ENCODE measurements at places on chromosomes 11 and 22. TPM values are rescaled to one million over a fixed set of nuclear protein-coding genes. Genes with fewer than 3 reads are reported as not detected.

MRPL48 gene
- total RNA-seq = 40.6 TPM

- H3K36me3 ChIP-seq = peaks cover 11% of the 10 kb centered on the region
- no peaks in the 10 kb centered on the region for H3K27me3 ChIP-seq
- no peak for DNase-seq
- H3K4me1 ChIP-seq = no peaks in the 10 kb centered on the region
- H3K4me3 ChIP-seq = no peak overlapping the region
Observed at GRCh38 chr11:73478737-73479347, 102.6 kb downstream of the RELT start.

DNA sequence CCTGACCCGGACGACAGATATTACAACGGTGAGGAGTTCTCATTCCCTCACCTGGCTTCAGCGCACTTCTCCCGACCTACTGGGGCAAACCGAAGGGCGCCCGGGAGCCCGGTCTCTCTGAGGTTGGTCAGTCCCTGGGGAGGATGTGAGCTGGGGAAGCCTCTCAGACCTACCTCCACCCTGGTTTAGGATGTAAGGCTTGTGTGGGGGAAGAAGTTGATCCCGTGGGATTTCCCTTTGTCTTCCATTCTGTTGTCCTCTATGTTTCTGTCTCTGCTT lies 12.3 kb downstream of the ROBO3 start:
- H3K36me3 ChIP-seq = peaks cover 2% of the 10 kb centered on the region
- H3K4me3 ChIP-seq = peak overlapping the region; percentile 85
- H3K27me3 ChIP-seq = peaks cover 58% of the 10 kb centered on the region
- H3K4me1 ChIP-seq = peaks cover 18% of the 10 kb centered on the region

GRCh38 chr11:45021001-45021400 lies 70.3 kb upstream of the TP53I11 start:
- H3K4me1 ChIP-seq = peaks cover 34% of the 10 kb centered on the region
- H3K4me3 ChIP-seq = no peak overlapping the region
- DNase-seq = no peak
- H3K27ac ChIP-seq = no peak overlapping the region

TSPAN18 gene
- 2.8 TPM for total RNA-seq

DNA sequence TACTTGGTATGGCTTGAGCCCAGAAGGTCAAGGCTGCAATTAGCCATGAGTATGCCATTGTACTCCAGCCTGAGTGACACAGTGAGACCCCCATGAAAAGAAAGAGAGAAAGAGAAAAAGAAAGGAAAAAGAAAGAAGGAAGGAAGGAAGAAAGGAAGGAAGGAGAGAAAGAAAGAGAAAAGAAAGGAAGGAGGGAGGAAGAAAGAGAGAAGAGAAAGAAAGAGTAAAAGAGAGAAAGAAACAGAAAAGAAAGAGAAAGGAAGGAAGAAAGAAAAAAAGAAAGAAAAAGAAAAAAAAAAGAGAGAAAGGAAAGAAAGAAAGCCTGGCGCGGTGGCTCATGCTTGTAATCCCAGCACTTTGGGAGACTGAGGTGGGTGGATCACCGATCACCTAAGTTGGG lies 77.5 kb downstream of the CSTPP1 start:
- H3K36me3 ChIP-seq = peaks cover 2% of the 10 kb centered on the region
- H3K4me1 ChIP-seq = peaks cover 3% of the 10 kb centered on the region
- no peaks in the 10 kb centered on the region for H3K27me3 ChIP-seq
- no peak for DNase-seq

- no peak overlapping the region for H3K27ac ChIP-seq
- H3K4me1 ChIP-seq = peaks cover 30% of the 10 kb centered on the region
- H3K36me3 ChIP-seq = peaks cover 78% of the 10 kb centered on the region
- no peak overlapping the region for H3K4me3 ChIP-seq
Observed at GRCh38 chr11:121520243-121521144, 67.7 kb upstream of the SORL1-AS1 start.

LDLRAD3 gene
- total RNA-seq = not detected

- peaks cover 18% of the 10 kb centered on the region for H3K36me3 ChIP-seq
- H3K4me3 ChIP-seq = peak overlapping the region; percentile 96
- peaks cover 48% of the 10 kb centered on the region for H3K4me1 ChIP-seq
- H3K27me3 ChIP-seq = no peaks in the 10 kb centered on the region
- no peak for DNase-seq
- peak overlapping the region; percentile 95 for H3K27ac ChIP-seq
Observed at GRCh38 chr11:2991452-2992233, 486 bp downstream of the NAP1L4 start.

DNA sequence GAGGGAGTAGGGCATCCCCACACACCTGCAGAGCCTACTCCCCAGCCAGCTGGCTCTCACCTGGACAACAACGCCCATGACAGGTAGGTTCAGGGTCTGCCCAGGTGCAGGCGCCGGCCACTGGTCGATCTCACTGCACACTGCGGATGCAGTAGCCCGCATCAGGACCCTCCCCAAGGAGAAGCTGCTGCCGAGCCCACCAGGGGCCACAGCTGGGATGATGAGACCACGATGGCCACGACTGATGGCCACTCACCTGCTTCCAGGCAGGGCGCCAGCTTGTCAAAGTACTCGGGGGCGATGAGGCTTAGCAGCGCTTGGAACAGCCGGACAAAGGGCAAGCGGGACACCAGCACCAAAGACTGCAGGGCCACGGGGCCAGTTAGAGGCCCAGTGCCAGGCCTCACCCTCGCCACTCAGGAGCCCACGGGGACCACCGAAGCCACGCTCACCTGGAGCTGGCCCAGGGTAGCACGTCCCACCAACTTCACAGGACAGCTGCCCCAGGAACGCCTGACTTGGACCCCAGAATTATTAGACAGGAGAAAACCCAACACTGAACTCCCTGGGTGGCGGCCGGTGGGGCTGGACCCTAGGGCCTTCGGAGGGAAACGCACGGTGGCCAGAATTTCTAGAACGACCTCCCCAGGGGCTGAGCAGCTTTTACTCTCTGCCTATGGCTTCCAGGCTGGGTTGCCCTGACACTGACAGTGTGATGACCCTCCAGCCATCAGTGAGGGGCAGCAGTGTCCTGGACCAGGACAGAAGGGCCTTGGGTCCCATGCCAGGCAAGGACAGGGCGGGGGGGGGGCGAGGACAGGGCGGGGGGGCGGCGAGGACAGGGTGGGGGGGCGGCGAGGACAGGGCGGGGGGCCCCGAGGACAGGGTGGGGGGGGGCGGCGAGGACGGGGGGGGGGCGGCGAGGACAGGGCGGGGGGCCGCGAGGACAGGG lies 8.9 kb upstream of the PLXNB2 start:
- no peaks in the 10 kb centered on the region for H3K27me3 ChIP-seq
- H3K4me3 ChIP-seq = no peak overlapping the region
- no peaks in the 10 kb centered on the region for H3K36me3 ChIP-seq

DNA sequence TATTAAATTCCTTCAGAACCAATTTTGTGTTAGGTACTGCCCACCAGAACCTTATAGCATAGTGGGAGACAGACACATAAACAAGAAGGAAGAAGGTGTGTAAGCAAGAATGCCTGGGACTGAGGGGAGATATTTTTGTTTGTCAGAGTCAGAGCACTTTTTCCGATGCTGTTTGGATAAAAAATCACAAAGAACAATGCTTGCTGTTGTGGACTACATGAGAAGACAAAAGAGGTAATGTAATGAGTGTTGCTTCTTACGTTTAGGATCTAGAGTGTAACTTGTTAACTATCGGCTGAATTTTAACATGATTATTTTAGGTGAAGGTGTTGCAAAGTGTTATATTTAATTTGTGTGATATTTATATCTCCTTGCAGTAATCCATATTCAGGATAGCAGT lies 84.9 kb downstream of the ATM start:
- H3K36me3 ChIP-seq = peaks cover 76% of the 10 kb centered on the region
- H3K27me3 ChIP-seq = no peaks in the 10 kb centered on the region
- H3K27ac ChIP-seq = no peak overlapping the region
- no peak overlapping the region for H3K4me3 ChIP-seq

DNA sequence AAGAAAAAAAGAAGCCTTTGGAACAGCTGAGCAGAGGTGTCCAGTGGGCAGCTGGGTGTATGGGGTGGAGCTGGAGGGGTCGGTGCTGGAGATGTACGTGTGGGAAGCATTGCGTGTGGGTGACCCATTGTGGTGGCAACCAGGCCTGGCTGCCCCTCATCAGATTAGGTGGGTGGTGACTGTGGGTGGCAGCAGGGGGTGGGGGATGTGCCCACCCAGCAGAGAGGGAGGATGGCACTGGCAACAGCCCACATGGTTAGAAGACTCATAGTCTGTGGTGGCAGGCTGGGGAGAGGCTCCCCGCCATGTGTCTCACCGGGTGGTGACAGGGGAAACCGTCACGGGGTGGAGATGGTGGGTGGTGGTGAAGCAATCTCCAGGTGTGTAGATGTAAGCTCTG lies 27.6 kb downstream of the TP53I11 start:
- peaks cover 2% of the 10 kb centered on the region for H3K27me3 ChIP-seq
- no peaks in the 10 kb centered on the region for H3K36me3 ChIP-seq
- H3K4me1 ChIP-seq = peaks cover 3% of the 10 kb centered on the region
- no peak overlapping the region for H3K27ac ChIP-seq

NPAT gene
- total RNA-seq = 38.1 TPM

GRCh38 chr22:48257685-48258055 lies 1495.2 kb downstream of the TBC1D22A start:
- no peak overlapping the region for H3K27ac ChIP-seq
- H3K36me3 ChIP-seq = no peaks in the 10 kb centered on the region
- peaks cover 13% of the 10 kb centered on the region for H3K4me1 ChIP-seq
- no peak for DNase-seq
- H3K27me3 ChIP-seq = peaks cover 14% of the 10 kb centered on the region
- no peak overlapping the region for H3K4me3 ChIP-seq

- H3K36me3 ChIP-seq = peaks cover 12% of the 10 kb centered on the region
- H3K27ac ChIP-seq = no peak overlapping the region
- H3K27me3 ChIP-seq = no peaks in the 10 kb centered on the region
- peaks cover 41% of the 10 kb centered on the region for H3K4me1 ChIP-seq
- no peak for DNase-seq
Observed at GRCh38 chr22:49660321-49660720, 167.4 kb downstream of the BRD1 start.

TOMT gene
- not detected for total RNA-seq

- H3K4me1 ChIP-seq = no peaks in the 10 kb centered on the region
- DNase-seq = no peak
- no peak overlapping the region for H3K4me3 ChIP-seq
- no peak overlapping the region for H3K27ac ChIP-seq
- peaks cover 6% of the 10 kb centered on the region for H3K27me3 ChIP-seq
Observed at GRCh38 chr11:71183878-71184277, 68.5 kb downstream of the SHANK2 start.

GRCh38 chr11:4467811-4468606 lies 14.4 kb upstream of the OR52K1 start:
- no peak for DNase-seq
- H3K27ac ChIP-seq = no peak overlapping the region
- no peaks in the 10 kb centered on the region for H3K36me3 ChIP-seq
- no peaks in the 10 kb centered on the region for H3K27me3 ChIP-seq
- H3K4me3 ChIP-seq = no peak overlapping the region

DNA sequence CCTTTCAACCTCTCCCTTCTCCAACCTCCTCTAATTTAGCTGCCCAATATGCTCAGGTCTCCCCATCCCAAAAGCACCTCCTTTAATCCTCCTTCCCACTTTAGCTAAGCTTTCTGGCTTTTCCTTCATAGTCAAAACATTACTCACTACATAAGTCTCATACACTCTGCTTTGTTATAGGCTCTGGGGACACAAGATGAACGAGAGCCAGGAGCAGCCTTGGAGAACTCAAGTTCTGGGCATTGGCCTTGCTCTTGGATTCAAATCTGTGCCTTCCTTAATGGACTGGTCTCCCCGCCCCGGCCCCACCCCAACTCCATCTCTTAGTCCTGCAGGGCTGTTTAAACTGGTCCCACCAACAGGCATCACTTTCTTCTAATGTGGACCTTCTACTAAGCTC lies 11.4 kb upstream of the HPX start:
- no peak for DNase-seq
- H3K27me3 ChIP-seq = no peaks in the 10 kb centered on the region
- H3K27ac ChIP-seq = no peak overlapping the region
- no peak overlapping the region for H3K4me3 ChIP-seq
- no peaks in the 10 kb centered on the region for H3K4me1 ChIP-seq

DNA sequence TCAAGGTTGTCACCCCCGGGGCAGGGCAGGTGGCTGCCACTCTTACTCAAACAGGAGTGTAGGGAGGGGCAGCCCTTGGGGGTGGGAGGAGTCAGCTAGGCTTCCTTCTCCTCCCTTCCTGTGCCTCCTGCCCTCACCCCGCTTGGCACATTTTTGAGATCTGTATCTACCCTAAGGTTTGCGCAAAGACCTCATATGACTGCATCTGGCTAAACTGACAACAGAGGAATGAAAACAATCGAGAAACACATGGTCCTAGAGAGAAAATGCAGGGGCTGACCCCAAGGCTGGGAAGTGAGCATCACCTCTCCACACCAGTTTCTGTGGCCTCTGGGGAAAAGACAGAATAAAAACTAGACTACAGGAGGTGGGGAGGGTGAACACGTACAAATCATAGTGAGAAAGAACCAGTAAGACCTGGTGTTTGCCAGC lies 28.1 kb downstream of the IGSF9B start:
- H3K4me1 ChIP-seq = peaks cover 2% of the 10 kb centered on the region
- H3K27ac ChIP-seq = no peak overlapping the region
- DNase-seq = no peak

NF2 gene
- total RNA-seq = 30.3 TPM

- no peak for DNase-seq
- no peaks in the 10 kb centered on the region for H3K36me3 ChIP-seq
- H3K27me3 ChIP-seq = no peaks in the 10 kb centered on the region
- no peak overlapping the region for H3K4me3 ChIP-seq
- H3K27ac ChIP-seq = no peak overlapping the region
Observed at GRCh38 chr11:27783701-27784355, 83.6 kb upstream of the BDNF start.

GRCh38 chr11:99098751-99099150 lies 78.0 kb downstream of the CNTN5 start:
- no peak for DNase-seq
- no peaks in the 10 kb centered on the region for H3K36me3 ChIP-seq
- H3K27me3 ChIP-seq = no peaks in the 10 kb centered on the region
- no peaks in the 10 kb centered on the region for H3K4me1 ChIP-seq
- no peak overlapping the region for H3K4me3 ChIP-seq

DNA sequence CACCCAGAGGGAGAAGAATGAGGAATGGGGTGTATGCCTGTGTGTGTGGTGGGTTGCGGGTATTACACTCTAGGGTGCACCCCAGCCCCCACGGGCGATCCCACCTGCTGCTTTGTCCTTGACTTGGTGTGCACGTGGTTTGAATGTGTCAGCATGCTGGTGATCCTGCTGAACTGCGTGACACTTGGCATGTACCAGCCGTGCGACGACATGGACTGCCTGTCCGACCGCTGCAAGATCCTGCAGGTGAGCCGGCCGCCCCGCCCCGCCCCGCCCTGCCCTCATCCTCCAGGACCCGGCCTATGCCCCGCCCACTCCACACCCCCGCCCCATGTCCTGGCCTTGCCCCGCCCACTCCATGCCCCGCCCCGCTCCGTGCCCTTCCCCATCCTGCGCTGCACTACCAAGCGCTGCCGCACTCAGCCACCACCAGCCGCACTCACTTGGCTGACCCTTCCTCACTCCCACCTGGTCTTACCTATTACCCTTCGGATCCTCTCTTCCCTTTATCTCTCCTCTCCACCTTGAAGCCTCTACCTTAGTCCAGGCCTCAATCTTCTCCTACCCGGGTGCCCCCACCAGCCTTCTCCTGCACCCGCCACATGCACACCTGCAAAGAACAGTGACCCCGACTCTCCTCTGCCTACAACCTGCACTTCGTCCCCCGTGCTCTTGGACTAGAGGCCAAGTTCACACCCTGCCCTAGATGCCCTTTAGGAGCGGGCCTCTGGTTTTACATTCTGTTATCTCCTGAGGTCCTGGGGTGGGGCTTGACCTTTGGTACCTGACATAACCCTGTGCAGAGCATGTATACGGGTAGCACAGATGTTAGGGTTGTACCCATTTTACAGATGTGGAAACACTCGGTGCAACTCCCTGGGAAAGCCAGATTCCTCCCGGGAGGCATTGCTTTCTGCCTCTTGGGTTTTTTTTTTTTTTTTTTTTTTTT lies 27.7 kb downstream of the CACNA1I start:
- no peak overlapping the region for H3K27ac ChIP-seq
- H3K27me3 ChIP-seq = peaks cover 25% of the 10 kb centered on the region
- H3K4me1 ChIP-seq = peaks cover 34% of the 10 kb centered on the region
- peak; percentile 53 for DNase-seq
- H3K36me3 ChIP-seq = no peaks in the 10 kb centered on the region
